NCI-H1417 treated with DMSO at 0.1 percent for 48 hours (cell line): ENCODE measurements at places on chromosomes 16 and 17.
A peak's percentile ranks its signal among the peaks of the same experiment; 100 is the strongest.

- DNase-seq = no peak
Observed at GRCh38 chr17:34171245-34171818, 83.8 kb upstream of the CCL2 start.

GRCh38 chr16:56941092-56941491 lies 9.2 kb downstream of the HERPUD1 start:
- DNase-seq = no peak

GRCh38 chr16:74304835-74305176 lies 8.2 kb downstream of the PSMD7 start:
- no peak for DNase-seq

DNA sequence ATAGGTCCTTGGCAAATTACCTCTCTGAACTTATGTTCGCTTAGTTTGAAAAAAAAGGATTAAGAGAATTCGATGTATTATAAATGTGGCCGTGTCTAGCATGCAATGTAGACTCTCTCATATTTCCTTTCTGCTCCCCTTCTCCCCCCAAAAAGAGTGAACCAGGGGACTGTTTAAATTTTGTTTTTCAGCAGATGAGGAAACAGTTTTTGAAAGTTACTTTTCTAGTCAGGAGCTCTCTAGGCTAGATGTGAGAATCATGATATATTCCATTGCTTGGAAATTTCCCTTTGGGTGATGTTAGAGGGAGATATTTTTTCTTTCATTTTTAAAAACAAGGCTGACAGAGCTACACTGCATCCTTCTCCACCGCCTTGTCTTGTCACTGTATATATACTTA lies 1.1 kb upstream of the CDC27 start:
- no peak for DNase-seq

- DNase-seq = no peak
Observed at GRCh38 chr17:68052810-68053209, 17.3 kb downstream of the KPNA2 start.

DNA sequence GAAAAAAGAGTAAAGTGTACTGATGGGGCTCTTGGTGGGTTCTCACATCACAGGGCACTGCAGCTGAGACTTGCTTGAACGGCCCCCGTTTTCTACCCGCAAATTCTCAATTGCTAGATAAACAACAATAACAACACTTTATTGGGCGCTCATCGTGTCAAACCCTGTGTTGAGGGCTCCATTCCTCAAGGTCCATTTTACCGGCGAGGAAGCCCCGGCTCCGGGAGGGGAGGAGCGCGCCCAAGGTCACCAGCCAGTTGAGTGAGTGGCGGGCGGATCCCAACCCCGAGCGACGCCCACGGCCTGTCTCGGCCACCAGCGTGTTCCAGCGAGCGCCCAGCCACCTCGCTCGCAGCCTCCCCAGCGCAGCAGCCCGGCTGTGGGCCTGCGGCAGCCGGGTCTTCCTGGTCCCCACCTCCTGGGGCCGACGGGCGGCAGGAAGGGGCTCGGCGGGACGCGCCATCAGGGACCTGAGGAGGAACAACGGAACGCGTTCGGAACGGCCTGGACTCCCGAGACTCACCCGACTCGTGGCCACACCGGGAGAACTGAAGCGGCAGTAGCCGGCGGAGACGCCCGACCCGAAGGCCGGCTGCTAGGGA lies 373 bp downstream of the CMC2 start:
- no peak for DNase-seq

DNA sequence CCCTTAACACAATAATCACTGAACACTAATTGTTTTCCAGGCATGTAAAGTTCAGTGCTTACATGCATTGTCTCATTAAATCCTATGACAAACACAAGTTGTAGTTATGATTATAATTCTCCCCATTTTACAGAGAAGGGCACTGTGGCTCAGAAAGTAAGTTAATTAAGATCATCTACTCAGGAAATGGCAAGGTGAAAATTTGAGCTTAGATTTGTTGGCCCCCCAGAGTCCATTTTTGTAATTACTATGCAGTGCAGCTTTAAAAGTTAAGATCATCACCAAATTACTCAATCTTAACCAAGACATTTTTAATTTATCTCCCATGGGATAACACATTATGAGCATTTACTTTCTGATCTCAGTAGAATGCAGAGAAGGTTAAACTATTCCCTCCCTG lies 34.2 kb upstream of the CCL1 start:
- DNase-seq = no peak

GRCh38 chr17:20989991-20990855 lies 52.6 kb downstream of the USP22 start:
- no peak for DNase-seq

DNA sequence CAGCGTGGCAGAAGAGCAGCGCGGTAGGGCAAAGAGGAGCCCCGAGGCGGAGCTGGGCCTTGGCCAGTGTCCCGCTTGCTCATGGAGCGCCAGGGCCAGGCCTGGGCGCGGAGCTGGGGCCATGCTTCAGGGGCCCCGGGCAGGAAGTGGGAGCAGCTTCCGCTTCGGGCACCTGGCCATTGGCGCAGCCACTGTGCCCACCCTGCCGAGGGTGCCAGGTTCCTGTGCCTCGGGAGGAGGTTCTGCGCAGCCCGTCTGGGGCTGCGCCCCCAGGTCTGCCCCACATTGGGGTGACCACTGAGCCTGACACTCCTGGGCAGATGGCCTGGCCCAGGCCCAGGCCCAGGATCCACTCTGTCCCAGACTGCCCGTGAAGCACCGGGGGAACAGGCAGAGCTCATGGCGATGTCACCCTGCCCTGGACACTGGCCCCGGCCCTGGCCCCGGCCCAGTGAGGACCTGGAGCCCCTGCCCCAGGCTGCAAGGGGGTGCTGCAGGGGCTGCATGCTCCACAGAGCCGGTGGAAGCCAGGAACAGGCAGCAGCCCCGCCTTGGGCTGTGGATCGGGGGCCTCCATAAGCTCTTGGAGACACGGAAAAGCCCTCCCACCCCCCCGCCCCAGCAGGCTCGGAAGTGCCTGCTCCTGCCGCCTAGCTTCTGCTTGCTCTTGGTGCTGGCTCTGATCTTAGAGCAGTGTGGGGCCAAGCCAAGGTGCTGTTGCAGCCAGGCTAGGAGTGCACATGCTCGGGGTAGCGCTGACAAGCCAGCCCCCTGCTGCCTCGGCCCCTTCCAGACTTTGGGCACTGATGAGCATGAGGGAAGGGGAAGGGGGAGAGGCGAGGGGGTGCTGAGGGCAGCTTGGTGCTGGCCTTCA lies 35.9 kb upstream of the FOXJ1 start:
- DNase-seq = no peak

DNA sequence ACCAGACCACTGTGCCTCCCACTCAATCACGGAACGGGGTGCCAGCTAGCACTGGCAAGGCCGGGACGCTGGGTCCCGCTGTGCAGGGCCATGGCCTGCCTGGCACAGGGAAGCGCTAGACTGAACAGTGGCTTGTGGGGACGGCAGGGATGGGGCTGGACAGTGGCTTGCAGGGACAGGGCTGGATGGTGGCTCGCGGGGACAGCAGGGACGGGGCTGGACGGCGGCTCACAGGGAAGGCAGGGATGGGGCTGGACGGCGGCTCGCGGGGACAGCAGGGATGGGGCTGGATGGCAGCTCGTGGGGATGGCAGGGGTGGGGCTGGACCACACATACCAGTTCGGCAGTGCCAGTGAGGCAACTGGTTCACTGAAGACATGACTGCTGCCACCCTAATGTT lies 32.6 kb downstream of the LMF1 start:
- DNase-seq = no peak

DNA sequence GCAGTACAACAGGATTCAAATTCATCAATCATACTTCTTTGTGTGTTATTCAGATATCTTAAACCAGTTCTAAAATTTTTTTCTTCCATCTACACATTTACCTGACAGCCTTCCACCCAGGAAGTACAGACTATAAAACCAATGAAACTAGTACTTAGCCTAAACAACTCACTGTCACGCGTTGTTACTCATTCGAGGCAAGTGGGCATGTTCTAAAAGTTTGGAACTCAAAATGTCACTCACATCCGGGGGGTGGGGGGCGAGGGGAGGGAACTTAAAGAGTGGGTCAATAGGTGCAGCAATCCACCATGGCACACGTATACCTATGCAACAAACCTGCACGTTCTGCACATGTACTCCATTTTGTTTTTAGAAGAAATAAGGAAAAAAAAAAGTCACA lies 90.4 kb upstream of the PLEKHM1 start:
- no peak for DNase-seq

DNA sequence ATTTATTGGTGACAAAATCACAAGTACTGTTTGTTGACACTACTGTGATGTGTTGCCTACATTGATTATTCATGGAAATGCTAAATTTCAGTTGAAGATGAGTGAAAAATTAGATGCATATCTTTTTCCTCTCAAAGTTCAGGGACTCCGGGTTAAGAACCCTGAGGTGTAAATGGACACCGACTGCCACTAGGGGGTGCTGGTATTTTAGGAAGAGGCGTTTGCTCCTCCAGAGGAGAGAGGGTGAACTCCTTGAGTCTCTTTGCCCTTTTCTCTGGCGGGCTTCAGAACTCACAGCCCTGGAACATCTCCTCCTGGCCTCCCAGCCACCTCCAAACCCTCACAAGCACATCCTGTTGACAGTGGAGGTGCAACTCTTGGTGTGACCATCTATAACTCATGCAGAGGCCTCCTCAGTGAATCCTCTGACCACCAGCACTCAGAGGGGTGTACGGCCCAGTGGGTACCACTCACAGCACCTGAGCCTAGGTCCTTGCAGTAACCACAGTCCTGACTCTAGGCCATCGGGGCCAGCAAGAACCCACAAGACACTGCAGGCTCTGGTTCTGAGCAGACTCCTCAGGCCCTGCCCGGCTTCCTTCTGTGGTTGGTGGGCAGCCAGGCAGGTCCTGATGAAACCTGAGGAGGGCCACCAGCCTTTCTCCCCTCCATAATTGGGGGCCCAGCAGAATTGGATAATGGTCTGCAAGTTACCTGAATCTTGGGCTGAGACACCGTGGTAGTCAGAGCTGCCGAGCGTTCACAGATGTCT lies 26.2 kb upstream of the PIK3R5 start:
- no peak for DNase-seq

DNA sequence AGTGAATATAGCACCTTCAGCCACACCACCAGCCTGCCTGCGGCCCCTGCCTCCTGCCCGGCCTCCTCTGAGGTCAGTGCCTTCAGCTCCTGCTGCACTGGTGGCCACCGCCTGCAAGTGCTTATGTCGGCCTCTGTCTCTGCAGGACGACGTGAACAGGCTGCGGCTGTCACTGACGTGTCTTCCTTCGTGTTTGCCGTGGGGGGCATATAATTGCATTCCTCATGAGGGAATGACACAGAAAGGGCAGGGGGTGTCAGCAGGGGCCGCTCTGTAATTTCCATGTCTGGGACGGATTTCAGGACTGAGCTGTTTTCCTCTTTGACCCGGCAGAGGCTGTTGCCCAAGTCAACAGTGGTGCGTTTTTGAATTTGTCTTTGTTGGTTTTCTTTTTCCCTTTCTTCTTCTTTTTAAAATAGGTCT lies 28.5 kb downstream of the CMIP start:
- DNase-seq = no peak

DNA sequence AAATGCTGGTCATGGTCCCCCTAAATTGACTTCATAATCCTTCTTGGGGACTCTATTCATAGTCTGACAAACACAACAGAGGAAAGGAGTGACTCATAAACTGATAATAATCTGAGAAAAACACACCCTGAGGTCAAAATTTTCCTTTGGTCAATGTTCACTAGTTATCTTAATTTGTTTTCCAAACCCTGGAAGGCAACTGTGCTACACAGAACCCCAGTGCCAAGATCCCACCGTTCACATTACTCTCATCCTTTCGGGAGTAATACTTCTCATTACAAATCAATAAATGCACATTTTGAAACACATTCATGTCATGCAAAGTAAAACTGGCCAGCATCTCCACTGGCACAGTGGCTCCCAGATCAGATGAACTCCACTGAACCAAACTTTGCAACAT lies 23.2 kb downstream of the COIL start:
- DNase-seq = no peak

- DNase-seq = no peak
Observed at GRCh38 chr16:81107511-81107910, 11.3 kb upstream of the GCSH start.

DNA sequence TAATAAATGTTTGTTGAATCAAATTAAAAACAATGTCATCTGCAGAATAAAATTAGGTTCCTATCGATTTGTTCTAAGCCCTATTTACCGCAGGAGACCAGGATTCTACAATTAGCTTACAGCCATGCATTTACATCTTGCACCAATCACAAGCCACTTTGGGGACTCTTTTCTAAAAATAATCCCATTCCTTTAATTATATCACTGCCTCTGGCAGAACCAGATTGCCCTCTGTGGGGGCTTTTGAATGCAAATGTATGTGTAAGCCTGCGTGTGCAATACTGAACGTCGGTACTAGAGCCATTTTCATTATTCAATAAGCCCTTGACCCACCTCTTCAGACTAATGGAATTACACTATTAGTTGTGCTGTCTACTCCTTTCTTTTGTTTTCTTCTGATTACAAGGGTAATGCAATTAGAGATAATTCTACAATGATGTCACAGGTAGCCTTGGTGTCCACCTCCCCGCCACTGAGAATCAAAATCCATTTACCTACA lies 391.3 kb upstream of the XYLT1 start:
- no peak for DNase-seq

- DNase-seq = no peak
Observed at GRCh38 chr17:29326023-29326813, 32.3 kb upstream of the NUFIP2 start.

DNA sequence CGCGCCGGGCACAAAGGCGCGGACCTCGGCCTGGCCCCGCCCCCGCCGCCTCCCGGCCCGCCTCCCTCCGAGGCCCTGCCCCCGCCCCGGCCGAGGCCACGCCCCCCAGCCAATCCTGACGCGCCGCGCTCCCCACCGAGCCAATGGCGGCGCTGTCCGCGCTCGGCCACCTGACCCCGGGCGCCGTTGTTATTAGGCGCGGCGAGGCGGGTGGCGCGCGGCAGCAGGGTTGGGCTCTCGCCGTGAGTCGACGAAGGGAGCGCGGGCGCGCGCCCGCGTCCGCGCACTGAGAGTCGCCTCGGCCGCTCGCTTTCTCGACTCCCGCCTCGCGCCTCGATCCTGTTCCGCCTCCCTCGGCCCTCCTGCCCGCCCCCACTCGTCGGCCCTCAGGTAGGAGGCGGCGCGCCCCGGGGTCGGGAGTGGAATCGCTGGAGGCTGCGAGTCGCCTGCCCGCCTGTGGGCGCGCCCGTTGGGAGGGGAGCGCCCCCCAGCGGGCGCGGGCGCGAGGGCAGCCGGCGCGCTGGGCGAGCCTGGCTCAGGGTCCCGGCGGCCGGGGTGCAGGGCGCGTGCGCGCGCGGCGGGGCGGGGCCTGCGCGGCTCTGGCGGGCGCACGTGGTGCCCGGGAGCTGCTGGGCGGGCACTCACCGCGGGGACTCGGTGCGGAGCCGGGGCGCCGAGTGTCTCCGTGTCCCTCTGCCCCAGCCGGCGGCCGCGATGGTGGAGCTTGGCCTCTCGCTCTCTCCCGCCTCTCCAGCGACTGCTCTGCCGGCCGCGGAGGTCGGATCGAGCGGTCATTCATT lies 405 bp upstream of the CBLN1 start:
- DNase-seq = peak; percentile 78

GRCh38 chr16:30888856-30889499 lies 4.9 kb downstream of the BCL7C start:
- no peak for DNase-seq

- no peak for DNase-seq
Observed at GRCh38 chr17:5582209-5583185, 1.8 kb downstream of the NLRP1 start.
